ENCODE measurements at places on chromosomes 11 and 22. TPM values are rescaled to one million over a fixed set of nuclear protein-coding genes. Genes with fewer than 3 reads are reported as not detected.

GRCh38 chr11:76243193-76243956, 37.1 kb upstream of the WNT11 start:
- no peak for DNase-seq

DNA sequence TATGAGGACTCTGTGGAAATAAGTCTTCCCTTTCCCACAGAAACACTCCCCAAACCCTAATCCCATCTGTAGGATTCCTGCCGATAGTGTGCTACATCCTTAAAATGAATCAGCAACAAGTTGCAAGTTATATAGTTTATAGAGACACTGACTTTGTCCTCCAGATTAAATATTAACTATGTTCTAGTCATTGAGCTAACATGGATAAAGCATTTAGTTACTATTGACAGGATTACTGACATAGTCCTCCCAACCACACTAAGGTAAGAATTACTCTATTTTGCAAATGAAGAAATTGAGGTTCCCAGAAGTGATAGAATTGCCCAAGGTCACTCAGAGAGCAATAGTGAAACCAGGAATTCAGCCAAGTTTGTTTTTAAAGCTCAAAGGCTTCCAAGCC, 1.9 kb downstream of the OR52M1 start:
- DNase-seq, result no peak

DNA sequence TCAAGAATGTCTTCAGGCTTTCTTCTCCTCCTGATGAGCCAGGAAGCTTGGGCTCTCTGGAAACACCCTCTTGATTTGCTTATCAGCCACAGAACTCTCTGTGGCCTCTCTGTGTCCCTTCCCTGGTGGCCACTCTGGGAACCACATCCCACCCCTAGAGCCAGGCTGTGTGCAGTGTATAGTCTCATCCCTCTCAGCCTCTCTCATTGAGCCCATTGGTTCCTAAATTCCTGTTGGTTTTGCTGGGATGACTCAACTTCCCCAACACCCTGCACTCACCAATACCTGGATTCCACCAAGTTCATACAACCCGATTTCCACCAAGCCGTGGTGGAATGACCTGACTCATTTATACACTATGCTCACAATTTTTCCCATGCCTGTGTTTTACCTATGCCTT, 5.2 kb downstream of the IRAG1 start:
- DNase-seq, result no peak

The LRRC4C gene
- total RNA-seq, result not detected

The CDCA5 gene
- 49.5 TPM for total RNA-seq

DNA sequence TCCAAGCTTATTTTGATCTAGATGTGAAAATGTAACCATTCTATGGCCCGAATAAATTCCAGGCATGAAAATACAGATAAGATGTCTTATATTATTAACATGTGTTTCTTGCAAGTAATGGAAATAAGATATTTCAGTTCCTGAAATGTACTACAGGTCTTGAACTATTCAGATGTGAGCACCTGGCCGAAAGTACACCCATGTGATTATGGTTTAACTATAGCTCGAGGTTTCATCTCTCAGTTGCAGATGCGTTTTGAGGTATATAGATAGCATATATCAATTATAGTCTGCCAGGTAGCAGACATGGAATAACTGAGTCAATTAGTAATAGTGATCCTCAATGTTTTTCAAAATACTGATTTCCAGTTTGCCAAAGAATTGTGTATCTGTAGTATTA, 68.3 kb downstream of the DDIAS start:
- no peak for DNase-seq

DNA sequence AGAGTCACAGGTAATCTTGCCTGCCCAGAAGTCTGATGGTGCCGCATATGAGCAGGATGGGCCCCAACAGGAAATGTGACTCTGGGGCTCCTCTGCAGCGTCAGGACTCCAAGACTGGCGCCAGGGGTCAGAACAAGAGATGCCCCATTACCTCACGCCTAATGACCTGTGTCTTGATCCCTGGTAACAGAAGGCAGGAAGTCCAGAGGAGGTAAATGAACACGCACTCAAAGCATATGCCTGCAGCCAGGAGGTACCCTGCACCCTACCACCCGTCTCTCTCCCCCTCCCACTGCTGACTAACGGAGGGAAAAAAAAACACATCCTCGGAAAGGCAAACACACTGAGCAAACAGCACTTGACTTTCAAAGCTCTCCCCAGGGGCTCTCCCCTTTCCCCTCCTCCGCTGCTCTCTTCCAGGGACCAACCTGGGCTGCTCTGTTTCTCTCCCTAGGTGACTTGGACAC, 37.3 kb downstream of the ABCC8 start:
- DNase-seq, result no peak

DNA sequence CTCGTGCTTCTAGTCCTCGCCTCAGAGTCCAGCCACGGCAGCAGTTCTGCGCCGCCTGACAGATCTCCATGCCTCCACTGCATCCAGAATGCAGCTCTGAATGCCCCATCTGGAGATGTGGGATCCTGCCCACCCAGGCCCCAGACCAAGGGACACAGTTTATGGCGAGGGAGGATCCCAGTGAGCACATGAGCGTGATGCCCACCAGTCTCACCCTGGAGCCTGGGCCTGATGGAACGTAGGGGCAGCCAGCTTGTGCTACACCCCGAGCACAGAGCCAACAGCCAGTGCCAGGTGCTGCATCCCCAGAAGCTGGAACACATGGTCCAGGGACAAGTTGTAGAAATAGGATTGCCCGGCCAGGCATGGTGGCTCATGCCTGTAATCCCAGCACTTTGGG, 10.4 kb downstream of the IGLL1 start:
- DNase-seq, result no peak

- no peak for DNase-seq
These were observed 172.1 kb upstream of the SYT13 start for GRCh38 chr11:45458269-45458668.

GRCh38 chr11:72228844-72229231, 4.3 kb downstream of the INPPL1 start:
- no peak for DNase-seq

The TP53I11 gene
- total RNA-seq, result 23.7 TPM

The PLA2G6 gene
- 10.1 TPM for total RNA-seq

The OR52H1 gene
- not detected for total RNA-seq

- DNase-seq, result no peak
These were observed 294.1 kb upstream of the MTNR1B start for GRCh38 chr11:92675303-92675702.

All from A172 (cell line).